Cerebellar nuclear complex (tissue), 1 donor: ENCODE measurements at places on chromosomes 3 and 15.

GRCh38 chr15:39022532-39023305 is 458.1 kb upstream of the RASGRP1 start:
- no peak for DNase-seq

GRCh38 chr3:100518983-100519382 is 26.6 kb downstream of the TMEM45A start:
- DNase-seq = no peak

DNA sequence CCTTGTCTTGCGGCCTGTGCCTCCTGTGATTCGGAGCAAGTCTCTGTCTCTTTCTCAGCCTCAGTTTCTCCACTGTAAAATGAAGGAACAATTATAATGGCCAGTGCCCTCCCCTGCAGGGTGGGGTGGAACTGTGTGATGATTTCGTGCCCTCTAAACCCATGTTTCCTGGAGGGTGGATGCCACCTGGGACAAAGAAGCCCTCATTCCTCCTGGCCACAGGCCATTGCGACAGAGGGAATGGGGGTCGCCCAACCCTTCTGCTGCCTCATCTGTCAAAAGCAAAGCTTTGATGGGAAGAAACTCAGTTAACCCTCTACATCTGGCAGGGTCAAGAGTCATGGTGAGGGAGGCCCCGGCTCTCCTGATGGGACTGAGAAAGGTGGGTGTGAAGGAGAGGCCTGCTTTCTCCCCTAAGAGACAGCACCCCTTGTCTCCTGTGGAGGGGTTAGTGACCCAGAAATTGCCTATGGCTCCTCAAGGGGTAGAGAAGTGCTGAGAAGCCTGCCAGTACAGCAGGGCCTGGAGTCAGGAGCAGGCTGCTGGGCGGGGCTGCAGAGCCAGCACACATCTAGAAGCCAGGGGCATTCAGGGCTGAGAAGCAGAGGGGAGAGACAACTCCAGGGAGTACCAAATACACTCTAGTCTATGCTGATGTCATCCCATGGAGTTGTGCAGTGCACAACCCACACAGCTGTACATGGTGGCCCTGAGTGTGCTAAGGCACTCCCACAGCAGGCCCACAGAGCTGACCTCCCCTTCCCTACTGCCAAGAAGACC is 61.0 kb downstream of the PLXNA1 start:
- no peak for DNase-seq

DNA sequence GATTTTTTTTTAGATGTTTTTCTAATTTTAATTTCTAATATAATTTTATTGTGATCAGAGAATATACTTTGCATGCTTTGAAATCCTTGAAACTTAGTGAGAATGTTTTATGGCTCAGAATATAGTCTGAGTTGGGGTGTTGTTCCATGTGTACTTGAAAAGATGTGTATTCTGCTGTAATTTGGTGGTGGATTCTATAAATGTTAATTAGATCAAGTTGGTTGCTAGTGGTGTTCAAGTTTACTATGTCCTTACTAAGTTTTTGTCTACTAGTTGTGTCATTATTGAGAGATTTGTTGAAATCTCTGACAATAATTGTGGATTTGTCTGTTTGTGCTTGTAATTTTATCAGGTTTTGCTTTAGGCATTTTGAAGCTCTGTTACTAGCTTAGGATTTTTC is 29.7 kb downstream of the GLCE start:
- no peak for DNase-seq

DNA sequence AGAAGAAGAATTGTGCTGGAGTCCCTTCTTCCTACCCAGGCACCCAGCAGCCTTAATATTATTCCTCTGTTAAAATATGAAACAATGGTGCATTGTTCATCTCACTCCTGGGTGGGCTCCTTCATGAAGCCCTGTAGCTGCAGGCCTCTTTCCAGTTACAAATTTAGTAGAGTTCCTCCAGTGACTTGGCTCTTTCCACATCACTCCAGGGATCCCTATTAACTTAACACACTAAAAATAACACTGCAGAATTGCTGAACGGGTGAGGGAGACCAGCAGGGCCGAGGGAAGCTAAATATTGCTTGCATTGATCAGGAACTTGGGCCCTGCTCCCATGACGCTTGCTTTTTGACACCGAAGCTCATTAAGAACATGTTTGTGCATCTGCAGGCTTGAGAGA is 142.3 kb downstream of the PDCD6IP start:
- DNase-seq = no peak

- DNase-seq = no peak
Observed at GRCh38 chr3:34067536-34068051, 269.2 kb downstream of the PDCD6IP start.

GRCh38 chr15:88476635-88477060 is 9.1 kb downstream of the MRPS11 start:
- DNase-seq = peak; percentile 53

DNA sequence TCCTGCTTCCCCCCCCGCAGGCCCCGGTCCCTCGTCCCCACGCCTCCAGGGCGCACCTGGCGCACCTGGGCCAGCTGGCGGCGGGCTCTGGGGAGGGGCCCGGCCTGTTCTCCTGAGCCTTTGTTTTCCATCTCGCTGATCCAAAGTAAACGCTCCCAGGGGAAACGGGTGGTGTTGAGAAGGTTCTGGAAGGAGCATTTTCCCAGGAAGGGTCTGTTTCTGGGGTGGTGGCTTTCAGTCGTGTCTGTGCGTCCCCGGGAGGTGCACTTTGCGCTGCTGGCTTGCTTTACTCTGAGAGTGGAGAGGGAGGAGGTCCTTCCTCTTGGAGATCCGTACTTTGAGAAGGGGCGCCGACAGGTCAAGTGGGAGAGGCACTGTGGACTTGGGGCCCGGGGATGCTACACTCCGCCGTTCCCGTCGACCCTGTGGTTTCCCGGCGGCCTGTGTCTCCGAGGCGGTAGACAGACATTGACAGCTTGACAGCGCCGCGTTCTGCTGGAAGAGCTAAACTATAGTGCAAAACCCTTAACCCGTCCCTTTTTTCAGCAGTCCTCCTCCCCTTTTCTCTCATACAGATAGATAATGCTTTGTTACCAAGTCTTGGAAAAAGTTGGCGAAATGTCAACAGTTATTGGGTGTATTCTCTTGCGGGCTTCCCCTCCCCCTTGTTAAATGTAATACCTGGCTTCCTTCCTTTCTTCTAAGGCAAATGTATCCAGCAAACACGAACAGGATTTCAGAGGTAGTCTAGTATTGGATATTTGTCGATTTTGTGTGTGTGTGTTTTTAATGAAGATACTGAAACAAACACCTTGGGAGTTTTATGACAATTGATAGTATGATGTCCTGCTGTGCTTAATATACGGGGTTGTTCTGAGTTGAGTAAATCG is 6.5 kb downstream of the TPM1 start:
- DNase-seq = peak; percentile 44
